Jurkat, Clone E6-1 (cell line): ENCODE measurements at places on chromosomes 2 and 18.

DNA sequence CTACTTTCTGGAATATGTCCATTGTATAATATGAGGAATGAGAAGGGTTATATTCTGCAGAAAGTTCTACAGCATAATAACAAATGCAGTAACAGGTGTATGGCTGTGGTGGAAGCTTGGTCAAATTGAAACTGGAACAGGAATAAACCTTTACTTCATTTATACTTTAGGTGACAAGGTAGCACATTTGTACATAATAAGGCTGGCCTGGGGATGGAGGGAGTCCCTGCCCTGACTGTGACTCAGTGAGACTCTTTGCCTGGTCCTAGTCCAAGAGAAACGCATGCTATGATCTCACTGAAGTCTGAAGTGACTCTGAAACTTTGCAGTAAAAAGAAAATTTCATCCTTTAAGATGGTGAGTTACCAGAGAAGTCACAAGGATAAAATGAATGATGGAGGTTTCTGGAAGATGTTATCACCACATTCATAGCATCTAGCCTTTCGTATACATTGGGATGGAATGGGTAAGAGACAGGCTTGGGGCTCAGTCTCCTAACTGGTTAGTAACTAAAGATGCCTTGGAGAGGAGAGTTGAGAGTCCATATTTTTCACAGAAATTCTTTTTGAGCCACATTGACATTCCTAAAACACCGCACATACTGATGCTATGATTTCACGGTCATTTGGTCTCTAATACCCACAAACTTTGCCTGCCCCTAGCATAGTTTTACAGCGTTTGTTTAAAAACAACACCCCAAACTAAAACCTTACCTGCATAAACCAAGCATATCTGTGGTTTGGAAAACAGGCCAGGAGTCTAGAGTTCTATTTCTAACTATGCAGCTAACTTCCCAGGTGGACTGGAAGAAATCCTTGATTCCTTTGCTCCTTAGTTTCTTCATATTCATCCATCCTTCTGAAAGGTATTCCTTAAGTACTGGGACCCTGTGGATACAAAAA, 42.4 kb upstream of the NABP1 start:
- no peak for DNase-seq

DNA sequence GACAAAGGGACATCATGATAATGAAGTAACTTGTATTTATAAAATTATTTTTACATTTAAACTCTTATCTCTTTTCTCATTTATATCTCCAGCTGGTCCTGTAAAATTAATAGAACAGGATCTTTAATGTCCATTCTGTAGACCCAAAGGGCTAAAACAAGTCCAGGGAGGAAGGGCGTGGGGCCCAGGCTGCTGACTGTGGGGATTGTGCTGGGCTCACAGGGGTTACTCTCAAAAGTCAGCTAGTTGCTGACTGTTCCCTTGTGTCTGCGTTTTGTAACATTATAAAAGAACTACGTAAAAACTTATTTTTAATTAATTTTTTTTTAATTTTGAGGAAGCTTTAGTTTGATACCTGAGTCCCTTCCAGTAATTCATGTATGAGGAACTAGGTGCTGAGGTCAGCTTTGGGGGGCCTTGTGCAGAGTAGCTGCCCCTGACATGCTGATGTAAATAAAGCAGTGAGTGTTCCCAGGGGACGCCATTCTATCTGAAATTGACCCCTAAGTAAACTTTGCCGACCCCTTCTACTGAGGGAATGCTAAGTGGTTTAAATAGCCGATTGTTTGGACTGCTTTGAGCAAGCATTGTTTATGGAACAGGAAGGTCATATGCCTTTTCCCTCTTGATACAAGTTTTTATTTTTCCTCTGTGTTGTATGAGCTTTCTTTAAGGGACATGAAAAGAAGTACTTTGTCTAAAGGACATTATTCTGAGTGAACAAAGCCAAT, 56.4 kb downstream of the MERTK start:
- no peak for DNase-seq

DNA sequence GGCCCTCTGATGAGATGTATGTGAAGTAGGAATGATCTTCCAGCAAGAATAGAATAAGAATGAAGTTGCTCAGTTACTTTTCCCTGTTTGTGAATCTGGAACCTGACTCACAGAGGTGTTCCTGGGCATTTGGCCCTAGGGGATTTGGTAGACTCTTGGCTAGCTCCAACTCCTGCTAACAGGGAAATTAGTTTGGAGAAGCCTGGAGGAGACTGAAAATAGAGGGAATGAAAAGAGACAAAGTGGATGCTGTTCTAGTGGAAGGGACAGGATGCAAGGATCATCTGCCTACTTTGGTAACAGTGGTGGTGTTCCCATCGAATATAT, 19.6 kb downstream of the TMEM17 start:
- no peak for DNase-seq

DNA sequence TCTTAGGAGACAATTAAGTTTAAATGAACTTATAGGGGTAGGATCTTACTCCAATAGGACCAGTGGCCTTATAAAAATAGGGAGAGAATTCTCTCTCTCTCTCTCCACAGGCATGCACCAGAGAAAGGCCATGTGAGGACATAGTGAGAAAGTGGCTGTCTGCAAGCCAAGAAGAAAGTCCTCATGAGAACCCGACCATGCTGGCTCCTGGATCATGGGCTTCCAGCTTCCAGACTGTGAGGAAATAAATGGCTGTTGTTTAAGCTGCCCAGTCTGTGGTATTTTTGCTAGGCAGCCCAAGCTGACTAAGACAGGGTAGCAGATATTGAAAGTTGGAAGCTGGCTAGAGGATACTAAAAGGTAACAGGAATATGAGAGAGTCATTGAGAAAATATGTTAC, 454.0 kb downstream of the NBAS start:
- DNase-seq = no peak

DNA sequence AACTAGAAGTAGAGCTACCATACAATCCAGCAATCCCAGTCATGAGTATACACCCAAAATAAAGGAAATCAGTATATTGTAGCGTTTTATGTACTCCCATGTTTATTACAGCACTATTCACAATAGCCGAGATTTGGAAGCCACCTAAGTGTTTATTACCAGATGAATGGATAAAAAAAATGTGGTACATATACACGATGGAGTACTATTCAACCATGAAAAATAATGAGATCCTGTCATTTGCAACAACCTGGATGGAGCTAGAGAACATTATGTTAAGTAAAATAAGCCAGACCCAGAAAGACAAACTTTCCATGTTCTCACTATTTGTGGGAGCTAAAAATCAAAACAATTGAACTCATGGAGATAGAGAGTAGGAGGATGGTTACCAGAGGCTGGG, 131.9 kb downstream of the TMEM131 start:
- DNase-seq = no peak

DNA sequence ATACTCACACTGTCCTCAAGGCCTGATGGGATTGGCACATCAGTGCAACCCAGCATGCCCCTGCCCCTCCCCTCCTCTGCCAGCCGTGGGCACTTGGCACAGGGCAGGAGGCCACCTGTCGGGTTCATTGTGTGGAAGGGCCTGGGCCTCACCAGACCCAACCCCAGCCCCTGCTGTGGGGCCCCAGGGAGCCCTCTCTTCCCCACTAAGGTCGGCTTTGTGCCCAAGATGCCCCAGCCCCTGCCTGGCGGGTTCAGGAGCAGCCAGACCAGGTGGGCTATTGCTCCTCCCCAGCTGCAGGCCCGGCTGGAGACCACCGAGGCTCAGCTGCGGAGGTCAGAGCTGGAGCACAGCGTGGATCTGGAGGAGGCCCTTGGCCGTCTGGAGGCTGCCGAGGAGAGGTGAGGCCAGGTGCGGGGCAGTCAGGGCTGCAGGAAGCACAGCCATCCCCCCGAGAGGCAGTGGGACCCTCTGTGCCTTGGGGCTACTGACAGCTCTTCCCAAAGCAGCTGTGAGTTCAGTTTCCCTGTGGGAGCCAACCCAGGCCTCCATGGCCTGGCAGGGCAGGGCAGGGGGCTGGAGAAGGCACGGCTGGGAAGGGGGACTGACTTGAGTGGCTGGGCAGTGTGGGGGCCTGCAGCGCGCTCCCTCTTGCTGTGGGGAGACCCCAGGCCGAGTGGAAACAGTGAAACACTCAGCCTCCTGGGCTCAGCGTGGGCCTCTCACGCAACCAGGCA, 16.3 kb downstream of the CROCC2 start:
- DNase-seq = no peak

DNA sequence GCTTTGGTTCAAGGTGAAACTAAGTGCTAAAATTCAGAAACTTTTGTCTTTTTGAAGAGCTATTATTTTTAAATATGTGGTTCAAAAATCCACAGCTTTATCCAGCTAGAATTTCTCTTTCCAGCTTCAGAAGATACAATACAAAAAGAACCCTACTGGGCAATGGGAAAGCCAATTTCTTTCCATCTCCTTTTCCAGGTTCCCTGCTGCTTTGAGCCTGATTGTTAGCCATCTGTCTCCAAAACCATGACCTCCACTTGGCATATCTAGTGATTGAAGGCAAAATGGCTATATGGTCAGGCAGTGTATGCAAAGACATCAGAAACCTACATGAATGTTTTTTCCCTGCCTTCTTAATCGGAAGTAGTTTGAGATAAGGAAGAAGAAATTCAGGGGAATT, 134.1 kb downstream of the KCNH7 start:
- DNase-seq = no peak

DNA sequence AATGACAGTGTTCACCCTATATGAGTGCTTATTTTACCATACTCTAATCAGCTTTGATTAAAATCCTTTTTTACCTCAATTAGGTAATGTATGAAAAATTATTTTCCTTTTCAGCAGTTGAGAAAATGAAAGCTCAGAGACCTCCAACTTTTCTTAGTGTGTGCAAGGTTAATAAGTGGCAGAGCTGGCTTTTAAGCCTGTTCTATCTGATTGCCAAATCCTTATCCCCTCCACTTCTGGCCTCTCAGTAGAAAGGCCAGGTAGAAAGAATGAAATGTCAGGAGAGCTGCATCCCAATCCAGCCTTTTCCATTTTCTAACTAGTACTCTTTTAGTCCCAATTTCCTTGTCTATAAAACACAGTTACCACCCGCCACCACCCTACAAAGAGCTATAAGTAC, 67.6 kb upstream of the LCLAT1 start:
- DNase-seq = no peak

DNA sequence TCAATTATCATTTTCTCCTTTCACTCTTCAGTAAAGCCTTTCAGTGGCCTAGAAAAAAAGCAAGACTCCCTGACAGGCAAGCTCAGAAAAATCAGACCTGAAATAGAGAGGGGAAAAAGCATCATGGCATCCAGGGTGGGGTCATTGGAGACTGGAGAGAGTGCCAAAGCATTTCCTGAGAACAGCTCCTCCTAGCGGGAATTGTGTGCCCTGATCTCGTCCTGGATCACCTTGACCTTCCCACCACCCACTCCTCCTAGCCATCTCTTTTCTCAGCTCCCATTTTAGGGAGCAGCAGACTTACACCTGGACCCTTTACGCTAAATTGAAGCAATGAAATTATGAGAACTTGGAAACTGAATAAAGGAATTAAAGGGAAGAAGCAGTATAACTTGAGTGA, 176.6 kb downstream of the VWC2L start:
- DNase-seq = no peak

DNA sequence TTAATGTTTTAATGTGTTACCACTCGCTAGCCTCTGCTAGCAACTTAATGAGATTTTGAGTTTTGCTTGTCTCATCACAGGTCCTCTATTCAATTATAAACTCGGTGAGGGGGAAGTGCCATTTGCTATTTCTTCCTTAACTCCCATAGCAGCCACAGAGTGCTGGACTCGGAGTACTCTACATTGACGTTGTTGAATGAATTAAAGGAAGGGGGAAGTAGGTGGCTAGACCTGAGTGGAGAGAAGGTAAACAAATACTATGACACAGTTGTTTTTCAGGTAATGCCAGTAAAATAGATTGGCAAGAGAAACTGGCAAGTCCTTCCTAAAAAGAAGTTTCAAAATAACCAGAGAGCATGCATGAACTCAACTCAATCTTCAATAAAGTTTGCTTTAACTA, 339.3 kb downstream of the HRH4 start:
- DNase-seq = no peak

- DNase-seq = no peak
Observed at GRCh38 chr2:210169516-210170195, 1.6 kb downstream of the KANSL1L start.

DNA sequence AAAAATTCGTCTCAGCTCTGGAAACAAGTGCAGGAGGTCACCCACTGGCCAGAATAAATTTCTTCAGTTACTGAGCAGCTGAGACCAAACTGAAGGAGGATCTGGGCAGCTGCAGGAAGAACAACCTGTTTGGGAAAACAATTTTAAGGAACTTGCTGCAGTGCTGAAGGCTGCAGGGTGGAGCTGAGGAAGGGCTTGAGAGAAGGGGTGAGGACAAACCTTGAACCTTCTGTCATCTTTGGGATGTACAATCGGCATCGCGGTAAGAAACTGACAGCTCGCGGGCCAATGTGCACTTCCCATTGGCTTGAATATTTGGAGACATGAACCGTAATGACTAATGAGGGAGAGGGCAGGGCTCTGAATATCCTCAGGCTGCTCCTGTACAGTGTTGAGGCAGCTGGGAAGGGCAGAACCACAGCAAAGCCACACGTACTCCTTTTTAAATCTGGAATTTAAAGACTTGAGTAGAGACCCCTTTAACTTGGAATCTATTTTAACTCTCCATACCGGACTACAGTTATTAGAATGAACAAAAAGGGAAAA, 90.3 kb downstream of the TACR1 start:
- DNase-seq = no peak

- no peak for DNase-seq
Observed at GRCh38 chr2:212831671-212832199, 293.1 kb upstream of the ERBB4 start.

DNA sequence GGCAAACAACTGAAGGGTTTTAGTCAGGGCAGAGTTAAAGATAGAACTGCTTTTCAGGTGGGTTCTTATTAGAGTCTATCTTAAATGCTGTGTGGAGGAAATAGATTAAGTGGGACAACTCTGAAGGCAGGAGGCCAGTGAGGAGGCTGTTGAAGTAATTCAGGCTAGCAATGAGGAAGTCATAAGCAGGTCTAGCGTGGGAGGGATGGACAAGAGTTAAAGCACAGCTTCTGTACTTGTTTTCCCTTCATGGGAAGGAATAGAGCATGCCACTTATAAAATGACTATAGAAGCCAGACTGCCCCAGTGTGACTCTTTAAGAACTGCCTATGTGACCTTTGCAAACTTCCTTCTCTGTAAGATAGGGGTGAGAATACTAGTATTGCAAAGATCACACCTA, 202.0 kb upstream of the LRRTM1 start:
- no peak for DNase-seq

GRCh38 chr2:112938904-112939303, 27.9 kb downstream of the IL37 start:
- DNase-seq = no peak

DNA sequence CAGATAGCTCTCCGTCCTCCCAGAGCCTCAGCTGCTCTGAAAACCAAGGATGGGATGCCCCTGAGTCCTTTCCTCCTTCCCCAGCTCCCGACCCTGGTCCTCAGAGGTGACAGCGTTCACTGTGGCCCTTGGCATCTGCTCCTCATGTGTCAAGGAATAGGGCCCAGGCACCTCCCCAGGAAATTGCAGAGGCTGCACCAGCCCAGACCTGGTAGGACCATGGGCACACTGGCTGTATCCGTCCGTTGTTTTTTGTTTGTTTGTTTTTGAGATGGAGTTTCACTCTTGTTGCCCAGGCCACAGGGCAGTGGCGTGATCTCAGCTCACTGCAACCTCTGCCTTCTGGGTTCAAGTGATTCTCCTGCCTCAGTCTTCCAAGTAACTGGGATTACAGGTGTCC, 37.5 kb upstream of the SLC66A3 start:
- DNase-seq = no peak
